ENCODE measurements at places on chromosomes 11 and 22. TPM values are rescaled to one million over a fixed set of nuclear protein-coding genes. Genes with fewer than 3 reads are reported as not detected.

MUC5AC gene
- 0.45 TPM for total RNA-seq

KRTAP5-1 gene
- not detected for total RNA-seq

FGF19 gene
- not detected for total RNA-seq

ART1 gene
- total RNA-seq = not detected

TMEM45B gene
- 11.0 TPM for total RNA-seq

- DNase-seq = no peak
- H3K4me3 ChIP-seq = no peak overlapping the region
- no peaks in the 10 kb centered on the region for H3K4me1 ChIP-seq
Measured at GRCh38 chr11:5258543-5259262, 4.1 kb upstream of the HBG2 start.

DNA sequence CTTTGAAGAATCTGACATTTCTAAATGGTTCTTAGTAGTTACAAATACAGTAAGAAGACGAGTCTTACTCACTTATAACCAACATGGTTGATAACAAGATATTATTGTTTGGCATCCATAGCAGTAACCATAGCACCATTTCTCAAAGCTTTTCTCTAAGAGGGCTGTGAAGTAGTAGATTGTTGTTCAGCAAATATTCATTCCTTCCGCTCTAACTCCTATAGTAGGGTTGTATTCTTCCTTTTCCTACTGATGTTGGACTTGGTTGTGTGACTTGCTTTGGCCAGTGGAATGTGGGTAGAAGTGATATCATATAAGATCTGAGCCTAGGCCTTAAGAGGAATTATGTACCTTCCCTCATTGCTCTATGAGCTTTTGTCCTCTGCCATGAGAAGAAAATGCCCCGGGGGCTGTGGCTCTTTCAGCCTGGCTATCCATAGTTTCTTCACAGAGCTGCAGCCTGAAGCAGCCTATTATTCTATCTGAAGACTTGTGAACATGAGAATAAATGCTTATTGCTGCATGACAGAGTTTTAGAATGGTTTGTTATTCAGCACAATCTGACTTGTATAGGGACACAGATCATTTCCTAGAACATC is 28.9 kb upstream of the ZBED5 start:
- H3K27me3 ChIP-seq = no peaks in the 10 kb centered on the region
- no peak for DNase-seq
- H3K27ac ChIP-seq = no peak overlapping the region

DNA sequence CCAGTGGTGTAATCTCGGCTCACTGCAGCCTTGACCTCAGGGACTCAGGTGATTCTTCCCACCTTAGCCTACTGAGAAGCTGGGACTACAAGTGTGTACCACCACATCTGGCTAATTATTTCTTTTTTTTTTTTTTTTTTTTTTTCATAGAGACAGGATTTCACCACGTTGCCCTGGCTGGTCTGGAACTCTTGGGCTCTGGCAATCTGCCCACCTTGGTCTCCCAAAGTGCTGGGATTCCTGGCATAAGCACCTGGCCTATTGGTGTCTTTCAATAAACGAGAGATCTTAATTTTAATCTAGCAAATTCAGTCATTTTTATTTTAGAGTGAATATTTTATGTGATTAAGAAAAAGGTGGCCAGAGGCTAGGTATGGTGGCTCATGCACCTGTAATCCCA is 40.1 kb downstream of the DGCR2 start:
- no peak overlapping the region for H3K27ac ChIP-seq
- DNase-seq = no peak
- no peaks in the 10 kb centered on the region for H3K36me3 ChIP-seq
- H3K4me3 ChIP-seq = no peak overlapping the region

DNA sequence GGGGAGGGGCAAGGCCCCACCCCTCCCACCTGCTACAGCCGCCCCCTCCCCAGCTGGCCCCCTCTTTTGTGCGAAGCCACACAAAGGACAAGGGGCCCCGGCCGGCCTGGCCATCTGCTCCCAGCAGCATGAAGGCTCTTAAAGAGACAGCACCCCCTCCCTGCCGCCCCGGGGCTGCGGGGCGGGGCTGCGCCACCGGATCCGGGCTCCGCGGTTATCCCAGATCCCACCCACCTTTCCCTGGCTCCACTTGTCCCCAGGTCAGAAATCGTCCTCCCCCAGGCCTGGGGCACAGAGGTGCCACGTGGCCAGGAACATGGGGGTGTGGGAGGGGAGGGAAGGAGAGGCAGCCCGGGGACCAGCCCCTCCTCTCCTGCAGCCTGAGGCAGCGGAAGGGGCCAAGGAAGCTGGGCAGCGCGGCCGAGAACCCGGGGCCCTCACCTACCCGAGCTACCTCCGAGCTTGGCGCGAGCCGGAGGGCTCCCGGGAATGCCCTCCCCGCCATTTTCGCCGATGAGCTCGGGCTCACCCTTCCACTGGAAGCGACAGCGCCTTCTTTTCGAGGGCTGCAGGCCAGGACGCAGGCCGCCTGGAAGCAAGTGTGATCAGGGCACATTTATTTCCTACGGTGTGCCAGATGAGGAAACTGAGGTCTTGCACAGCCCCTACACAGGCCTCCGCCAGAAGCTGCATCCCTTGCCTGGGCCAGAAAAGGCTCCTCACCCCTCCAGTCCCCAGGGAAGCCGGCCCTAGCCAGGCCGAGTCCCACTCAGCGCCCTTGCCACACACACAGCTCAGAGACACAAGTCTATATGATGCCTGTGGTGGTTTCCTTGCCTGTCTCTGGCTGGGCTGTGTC is 2.5 kb upstream of the RCOR2 start:
- no peaks in the 10 kb centered on the region for H3K36me3 ChIP-seq
- peaks cover 14% of the 10 kb centered on the region for H3K4me1 ChIP-seq
- DNase-seq = no peak
- H3K27ac ChIP-seq = peak overlapping the region; percentile 61
- no peak overlapping the region for H3K4me3 ChIP-seq
- no peaks in the 10 kb centered on the region for H3K27me3 ChIP-seq

DNA sequence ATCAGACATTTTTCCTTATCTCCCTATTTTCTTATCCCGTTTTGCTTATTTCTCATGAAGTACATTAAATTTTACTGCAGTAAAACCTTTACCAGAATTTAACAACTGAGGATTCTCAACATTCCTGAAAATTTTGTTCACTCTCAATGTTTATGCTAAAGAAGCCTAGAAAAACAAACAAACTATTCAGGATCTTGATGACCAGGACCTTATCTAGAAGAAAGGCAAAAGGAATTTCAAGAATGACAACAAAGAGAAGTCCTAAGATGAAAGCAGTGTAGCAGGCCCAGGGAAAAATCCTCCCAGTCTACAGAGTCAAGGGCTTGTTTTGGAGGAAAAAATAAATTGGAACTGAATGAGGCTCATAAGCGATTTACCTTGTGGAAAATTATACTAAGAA is 283.3 kb upstream of the ARHGAP42 start:
- no peaks in the 10 kb centered on the region for H3K36me3 ChIP-seq
- H3K4me1 ChIP-seq = no peaks in the 10 kb centered on the region
- no peaks in the 10 kb centered on the region for H3K27me3 ChIP-seq
- no peak overlapping the region for H3K27ac ChIP-seq
- H3K4me3 ChIP-seq = no peak overlapping the region
- no peak for DNase-seq

DNA sequence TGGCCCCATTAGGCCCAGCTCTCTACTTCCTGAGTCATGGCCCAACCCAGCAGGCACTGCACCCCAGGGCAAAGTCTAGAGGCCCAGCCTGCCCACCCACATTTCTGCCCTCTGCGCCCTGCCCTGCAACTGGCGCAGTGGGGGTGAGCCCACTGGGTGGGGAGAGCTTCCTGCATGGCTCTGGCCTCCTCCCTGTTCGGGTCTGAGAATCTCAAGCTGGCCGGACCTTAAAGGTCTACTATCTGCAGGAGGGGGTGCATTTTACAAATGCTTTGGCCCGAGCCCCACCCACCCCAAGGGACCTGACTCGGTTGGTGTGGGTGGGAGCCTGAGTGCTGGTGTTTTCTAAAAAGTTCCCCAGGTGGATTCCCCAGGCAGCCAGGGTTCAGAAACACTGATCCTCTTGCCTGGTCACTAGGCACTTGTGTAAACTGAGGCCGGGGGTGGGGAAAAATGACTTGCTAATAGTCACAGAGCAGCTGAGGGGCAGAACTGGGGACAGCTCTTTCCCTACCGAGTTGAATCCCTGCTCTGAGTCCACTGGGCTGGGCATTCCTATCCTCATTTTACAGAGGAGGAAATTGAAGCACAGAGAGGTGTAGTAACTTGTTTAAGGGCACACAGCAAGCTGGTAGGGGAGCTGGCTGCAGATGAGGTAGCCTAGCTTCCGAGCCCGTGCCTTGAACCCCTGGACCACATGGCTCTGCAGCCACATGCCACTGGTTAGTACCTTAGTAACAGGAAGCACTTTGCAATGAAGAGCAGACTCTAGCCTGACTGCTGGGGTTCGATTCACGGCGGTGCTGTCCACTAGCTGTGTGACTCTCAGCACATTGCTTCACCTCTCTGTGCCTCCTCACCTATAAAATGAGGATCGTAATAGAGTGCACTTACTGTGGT is 36.3 kb downstream of the CD82 start:
- no peak for DNase-seq
- no peaks in the 10 kb centered on the region for H3K4me1 ChIP-seq
- no peak overlapping the region for H3K4me3 ChIP-seq
- no peaks in the 10 kb centered on the region for H3K36me3 ChIP-seq

- H3K27me3 ChIP-seq = no peaks in the 10 kb centered on the region
- peak; percentile 46 for DNase-seq
- peak overlapping the region; percentile 32 for H3K27ac ChIP-seq
- H3K4me1 ChIP-seq = no peaks in the 10 kb centered on the region
- no peak overlapping the region for H3K4me3 ChIP-seq
Measured at GRCh38 chr11:60899046-60899936, 7.1 kb downstream of the PRPF19 start.

GRCh38 chr11:75276686-75277085 is 36.1 kb downstream of the TPBGL start:
- H3K4me3 ChIP-seq = no peak overlapping the region
- H3K4me1 ChIP-seq = no peaks in the 10 kb centered on the region
- peaks cover 4% of the 10 kb centered on the region for H3K36me3 ChIP-seq
- H3K27ac ChIP-seq = no peak overlapping the region
- DNase-seq = no peak

GRCh38 chr11:40921246-40921645 is 538.2 kb downstream of the LRRC4C start:
- H3K36me3 ChIP-seq = no peaks in the 10 kb centered on the region
- no peak overlapping the region for H3K4me3 ChIP-seq
- no peaks in the 10 kb centered on the region for H3K27me3 ChIP-seq
- no peak for DNase-seq

DNA sequence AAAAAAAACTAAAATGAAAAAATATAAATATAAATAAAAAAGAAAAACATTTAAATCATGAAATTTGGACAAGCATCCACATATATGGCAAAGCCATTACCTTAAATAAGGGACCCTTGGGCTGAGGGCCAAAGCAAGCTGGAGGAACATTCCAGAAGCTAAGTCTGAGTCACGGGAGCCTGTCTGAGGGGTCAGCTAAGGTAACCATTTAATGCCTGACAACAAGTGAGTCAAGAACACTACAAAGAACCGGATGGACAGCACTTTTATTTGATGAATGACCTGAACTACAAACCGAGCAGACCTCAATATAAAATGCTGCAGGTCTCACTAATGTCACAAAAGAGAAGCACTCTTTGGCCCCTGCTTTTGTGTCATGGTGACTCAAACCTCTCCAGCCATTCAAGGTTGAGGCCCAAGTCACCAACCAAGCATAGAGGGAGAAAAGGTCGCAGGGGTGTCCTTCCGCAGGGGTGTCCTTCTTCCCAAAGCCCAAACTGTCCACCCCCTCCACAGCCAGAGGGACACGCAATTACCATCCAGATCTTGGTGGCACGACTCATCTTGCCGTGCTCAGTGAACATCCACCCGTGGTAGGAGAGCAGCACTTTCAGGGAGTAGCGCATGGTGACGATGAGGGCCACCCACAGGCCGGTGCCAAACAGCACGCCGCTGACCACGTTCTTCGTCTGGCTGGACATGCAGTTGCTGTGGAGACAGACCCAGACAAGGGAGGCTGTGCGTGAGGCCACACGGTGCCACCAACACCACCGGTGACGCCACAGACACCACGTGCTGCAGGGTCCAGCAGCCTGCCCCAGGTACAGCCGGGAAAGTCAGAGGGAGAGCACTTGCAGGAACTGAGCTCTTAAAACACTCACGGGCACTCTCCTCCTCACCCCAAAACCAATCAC is 34.5 kb downstream of the CPT1A start:
- no peak overlapping the region for H3K27ac ChIP-seq
- H3K4me3 ChIP-seq = no peak overlapping the region
- no peak for DNase-seq
- H3K27me3 ChIP-seq = no peaks in the 10 kb centered on the region
- H3K36me3 ChIP-seq = no peaks in the 10 kb centered on the region

DNA sequence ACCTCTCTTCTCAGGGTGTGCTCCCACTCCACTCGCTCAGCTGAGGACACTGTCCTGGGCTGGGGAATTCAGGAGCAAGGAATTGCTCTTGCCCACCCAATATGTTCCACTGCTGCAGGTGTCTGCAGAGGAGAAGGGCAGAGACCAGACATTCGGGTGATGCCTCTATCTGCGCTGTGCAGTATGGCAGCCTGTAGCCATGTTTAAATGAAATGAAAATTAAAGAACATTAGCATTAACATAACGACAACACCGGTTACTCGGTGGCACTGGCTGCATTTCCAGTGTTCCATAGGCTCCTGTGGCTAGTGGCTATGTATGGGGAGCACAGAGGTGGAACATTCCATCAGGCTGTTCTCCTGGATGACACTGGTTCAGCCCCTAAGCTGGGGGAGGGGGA is 104.4 kb downstream of the NECTIN1 start:
- no peaks in the 10 kb centered on the region for H3K4me1 ChIP-seq
- H3K27me3 ChIP-seq = no peaks in the 10 kb centered on the region
- H3K36me3 ChIP-seq = no peaks in the 10 kb centered on the region
- no peak overlapping the region for H3K4me3 ChIP-seq
- no peak overlapping the region for H3K27ac ChIP-seq
- no peak for DNase-seq

GRCh38 chr22:40323681-40324171 is 22.6 kb upstream of the ADSL start:
- H3K27me3 ChIP-seq = no peaks in the 10 kb centered on the region
- peaks cover 7% of the 10 kb centered on the region for H3K4me1 ChIP-seq
- no peak for DNase-seq

- no peaks in the 10 kb centered on the region for H3K36me3 ChIP-seq
- H3K27me3 ChIP-seq = no peaks in the 10 kb centered on the region
- no peak overlapping the region for H3K4me3 ChIP-seq
- peak overlapping the region; percentile 31 for H3K27ac ChIP-seq
Measured at GRCh38 chr22:23501708-23502107, 78.4 kb downstream of the IGLL1 start.

Measured in prostate gland (tissue), 2 donors.